RWPE2 (cell line): ENCODE measurements at places on chromosomes 7 and 10.

DNA sequence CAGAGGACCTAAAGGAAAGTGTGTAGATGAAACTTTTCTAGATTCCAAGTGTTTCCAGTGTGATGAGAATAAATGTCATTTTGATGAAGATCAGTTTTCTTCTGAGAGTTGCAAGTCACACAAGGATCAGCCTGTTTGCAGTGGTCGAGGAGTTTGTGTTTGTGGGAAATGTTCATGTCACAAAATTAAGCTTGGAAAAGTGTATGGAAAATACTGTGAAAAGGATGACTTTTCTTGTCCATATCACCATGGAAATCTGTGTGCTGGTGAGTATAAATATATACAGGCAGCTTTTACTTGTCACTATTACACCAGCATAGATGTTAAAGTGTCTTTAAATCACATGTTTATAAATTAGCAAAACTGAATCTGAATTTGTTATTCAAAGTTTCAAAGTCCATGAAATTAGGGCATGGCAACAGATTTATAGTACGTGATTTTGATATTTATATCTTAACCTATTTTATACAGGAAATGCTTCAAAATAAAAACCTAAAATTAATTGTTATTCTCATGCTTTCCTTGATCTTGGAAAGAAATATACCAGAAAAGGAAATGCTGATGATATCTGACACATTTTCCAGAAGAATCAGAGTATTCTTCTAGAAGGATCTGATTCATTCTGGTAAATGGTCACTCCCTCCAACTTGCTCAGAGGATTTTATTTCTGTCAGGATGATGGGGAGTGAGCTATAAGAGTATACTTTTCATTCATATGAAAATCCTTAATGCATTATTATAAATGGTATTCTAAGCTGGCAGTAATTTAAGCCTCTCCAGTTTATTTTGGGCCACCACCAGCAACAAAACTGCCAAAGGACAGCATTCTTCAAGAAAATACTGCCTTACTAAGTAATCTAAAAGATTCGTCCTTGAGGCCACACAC, 71.4 kb downstream of the ITGB8 start:
- DNase-seq = no peak
- H3K36me3 ChIP-seq = peaks cover 22% of the 10 kb centered on the region
- no peak overlapping the region for H3K4me3 ChIP-seq

- H3K27me3 ChIP-seq = no peaks in the 10 kb centered on the region
- no peak overlapping the region for H3K27ac ChIP-seq
- H3K36me3 ChIP-seq = no peaks in the 10 kb centered on the region
- no peak for DNase-seq
- H3K4me3 ChIP-seq = no peak overlapping the region
- H3K4me1 ChIP-seq = no peaks in the 10 kb centered on the region
Measured at GRCh38 chr10:75480374-75480773, 49.0 kb downstream of the LRMDA start.

- no peaks in the 10 kb centered on the region for H3K4me1 ChIP-seq
- no peaks in the 10 kb centered on the region for H3K27me3 ChIP-seq
- DNase-seq = no peak
- H3K27ac ChIP-seq = no peak overlapping the region
- no peaks in the 10 kb centered on the region for H3K36me3 ChIP-seq
Measured at GRCh38 chr10:31061941-31062340, 30.3 kb upstream of the ZNF438 start.

DNA sequence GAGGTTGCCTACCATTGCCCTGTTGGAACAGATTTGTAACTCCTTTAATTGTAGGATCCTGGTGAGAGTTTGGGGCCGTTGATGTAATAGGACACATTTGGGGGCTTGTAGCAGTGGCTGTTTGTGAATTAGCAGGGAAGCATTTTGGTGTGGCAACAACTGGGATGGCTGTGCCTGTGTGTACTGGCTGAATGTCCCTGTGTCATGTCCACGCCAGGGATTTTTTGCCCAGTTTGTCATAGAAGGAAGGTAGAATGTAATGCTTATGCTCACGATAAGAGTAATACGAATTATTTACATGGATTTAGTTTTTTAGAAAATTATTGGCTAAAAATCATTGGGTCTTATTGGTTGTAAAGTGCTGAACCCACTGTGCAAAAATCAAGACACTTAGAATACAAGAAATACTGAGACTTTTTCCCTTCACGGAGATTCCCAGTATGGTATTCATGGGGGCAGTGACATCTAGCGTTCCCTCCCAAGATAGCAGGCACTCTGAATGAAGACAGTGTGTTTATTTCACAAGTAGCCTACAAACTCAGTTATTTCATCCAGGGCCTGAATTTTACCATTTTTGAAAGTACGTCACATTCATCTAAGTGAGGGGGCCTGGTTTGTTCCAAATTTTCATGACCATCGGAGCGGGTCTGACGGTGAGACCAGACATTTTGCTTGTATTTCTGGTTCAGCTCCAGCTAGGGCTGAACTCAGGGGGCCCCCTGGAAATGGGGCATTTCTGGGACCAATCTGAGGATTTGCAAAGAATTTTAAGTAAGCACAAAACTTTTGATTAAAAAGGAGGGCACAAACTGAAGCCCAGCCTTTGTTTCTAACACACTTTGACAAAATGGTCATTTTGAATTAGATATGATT, 74.7 kb downstream of the CACNB2 start:
- no peaks in the 10 kb centered on the region for H3K27me3 ChIP-seq
- H3K4me1 ChIP-seq = peaks cover 7% of the 10 kb centered on the region
- no peak overlapping the region for H3K4me3 ChIP-seq
- DNase-seq = no peak

DNA sequence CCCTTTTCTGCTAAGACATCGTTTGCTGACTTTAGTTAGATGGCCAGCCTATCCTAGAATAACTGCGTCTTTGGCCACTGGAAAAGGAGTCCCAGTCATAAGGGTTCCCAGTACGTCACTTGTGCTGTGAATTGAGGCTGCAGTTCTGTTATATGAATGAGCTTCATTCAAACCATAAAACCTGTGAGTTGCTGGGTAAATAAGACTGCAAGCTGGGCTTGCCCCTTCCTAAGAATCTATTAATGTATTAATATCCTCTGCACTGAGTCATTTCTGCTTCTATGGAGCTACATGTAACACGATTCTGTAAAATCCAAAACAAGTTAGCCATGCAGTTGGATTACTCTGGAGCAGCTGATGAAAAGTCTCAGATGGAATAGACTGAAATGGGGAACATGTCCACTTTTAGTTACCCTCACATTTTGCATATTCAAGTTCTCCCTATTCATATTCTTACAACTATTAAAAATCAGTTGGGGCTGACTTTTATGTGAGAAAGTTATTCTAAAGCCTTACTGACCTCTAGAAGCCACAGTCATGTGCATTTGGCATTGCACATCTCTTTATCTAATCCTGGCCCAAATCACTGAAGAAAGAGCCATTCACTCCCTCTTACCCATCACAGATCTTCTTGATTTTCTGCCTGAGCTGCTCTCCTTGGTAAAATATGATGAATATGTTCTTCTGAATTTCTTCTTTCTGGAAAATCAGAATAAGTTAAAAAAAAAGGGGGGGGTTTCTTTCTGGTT, 41.8 kb upstream of the TMEM213 start:
- no peak overlapping the region for H3K4me3 ChIP-seq
- H3K36me3 ChIP-seq = no peaks in the 10 kb centered on the region
- H3K27me3 ChIP-seq = no peaks in the 10 kb centered on the region
- no peak for DNase-seq
- no peaks in the 10 kb centered on the region for H3K4me1 ChIP-seq

DNA sequence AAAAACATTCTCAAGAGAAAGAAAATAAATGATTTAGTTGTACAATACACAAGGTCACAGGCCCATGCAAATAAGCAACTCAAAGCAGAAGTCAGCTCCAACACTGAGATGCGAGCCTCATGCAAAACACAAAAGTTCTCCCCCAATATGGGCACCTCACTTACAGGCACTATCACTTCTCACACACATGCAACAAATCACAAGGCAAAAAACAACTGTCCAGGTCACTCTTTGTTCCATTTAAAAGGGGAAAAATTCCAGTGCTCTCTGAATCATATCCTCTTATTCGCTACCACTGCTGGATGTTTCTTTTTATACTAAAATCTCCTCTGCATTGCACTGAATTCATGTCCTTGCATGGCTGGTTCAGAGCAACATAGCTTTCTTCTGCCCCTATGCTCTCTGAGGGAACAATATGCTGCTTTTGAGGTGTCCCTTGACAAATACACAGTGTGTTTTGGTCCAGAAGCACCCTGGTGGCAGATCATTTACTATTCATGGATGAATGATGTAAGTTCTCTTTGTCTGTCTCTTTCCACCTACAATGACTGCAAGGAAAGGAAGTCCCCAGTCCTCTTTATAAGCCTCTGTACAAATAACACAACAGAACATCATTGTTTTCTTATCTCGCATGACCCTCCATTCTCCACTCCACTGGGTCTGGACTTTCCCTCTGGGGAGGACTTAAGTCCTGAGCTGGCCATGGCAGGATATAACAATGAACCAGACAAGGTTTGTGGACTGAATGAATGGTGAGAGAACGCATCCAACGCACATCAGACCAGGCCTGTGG, 85.4 kb upstream of the GSDME start:
- H3K27ac ChIP-seq = no peak overlapping the region
- H3K4me1 ChIP-seq = peaks cover 5% of the 10 kb centered on the region
- no peaks in the 10 kb centered on the region for H3K27me3 ChIP-seq

GRCh38 chr10:102322914-102323313, 72.6 kb upstream of the NFKB2 start:
- H3K27ac ChIP-seq = no peak overlapping the region
- H3K4me1 ChIP-seq = no peaks in the 10 kb centered on the region
- H3K4me3 ChIP-seq = no peak overlapping the region
- no peaks in the 10 kb centered on the region for H3K27me3 ChIP-seq
- DNase-seq = no peak
- no peaks in the 10 kb centered on the region for H3K36me3 ChIP-seq

GRCh38 chr10:100907175-100907574, 5.6 kb upstream of the SLF2 start:
- no peaks in the 10 kb centered on the region for H3K27me3 ChIP-seq
- peaks cover 4% of the 10 kb centered on the region for H3K4me1 ChIP-seq
- no peak overlapping the region for H3K4me3 ChIP-seq
- no peak for DNase-seq
- H3K36me3 ChIP-seq = no peaks in the 10 kb centered on the region

- DNase-seq = no peak
- H3K27ac ChIP-seq = no peak overlapping the region
- H3K36me3 ChIP-seq = no peaks in the 10 kb centered on the region
- H3K27me3 ChIP-seq = no peaks in the 10 kb centered on the region
Measured at GRCh38 chr7:2978408-2978807, 65.3 kb downstream of the CARD11 start.

- no peaks in the 10 kb centered on the region for H3K36me3 ChIP-seq
- no peak overlapping the region for H3K4me3 ChIP-seq
- no peak overlapping the region for H3K27ac ChIP-seq
- no peaks in the 10 kb centered on the region for H3K27me3 ChIP-seq
- no peak for DNase-seq
- H3K4me1 ChIP-seq = peaks cover 3% of the 10 kb centered on the region
Measured at GRCh38 chr10:23403719-23404118, 35.2 kb upstream of the OTUD1 start.

DNA sequence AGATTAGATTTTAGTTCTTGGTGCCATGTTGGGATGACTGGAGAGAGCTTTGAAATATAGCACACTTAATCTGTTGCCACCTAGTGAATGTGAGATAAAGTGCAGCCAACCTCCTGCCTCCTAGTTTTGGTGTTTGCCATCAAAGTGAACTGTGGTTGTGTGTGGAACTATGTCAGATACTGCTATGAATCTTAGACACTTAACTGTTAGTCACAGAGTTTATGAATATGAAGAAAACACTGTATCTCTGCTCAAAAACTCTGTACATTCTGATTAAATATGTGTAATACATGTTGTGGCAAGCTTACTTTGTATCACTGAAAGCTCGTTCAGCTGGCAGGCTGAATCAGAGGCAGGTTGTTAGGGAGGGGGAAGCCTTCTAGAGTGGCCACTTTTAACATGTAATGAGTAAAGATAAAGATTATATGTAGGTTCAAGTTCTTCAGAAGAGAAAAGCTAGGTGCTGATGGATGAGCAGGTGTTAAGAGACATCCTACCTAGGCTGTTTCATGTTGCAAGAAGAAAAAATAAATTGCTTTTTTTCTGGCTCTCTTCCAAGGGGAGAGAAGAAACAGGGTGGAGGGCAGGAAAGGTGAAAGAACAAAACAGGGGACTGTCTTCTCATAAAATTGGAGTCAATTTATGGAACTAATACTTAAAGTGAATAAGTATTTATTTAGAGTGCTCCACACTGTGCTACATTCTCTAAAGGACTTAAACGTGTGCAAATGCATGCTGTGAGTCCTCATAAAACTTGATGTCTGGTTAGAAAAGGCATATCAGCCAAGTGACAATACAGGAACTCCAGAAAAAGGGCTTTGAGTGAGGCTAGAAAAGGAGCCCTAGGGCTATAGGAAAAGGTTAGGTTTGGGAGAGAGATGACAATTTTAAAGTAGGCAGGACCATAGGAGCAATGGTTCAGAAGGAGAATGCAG, 14.1 kb upstream of the LAMB1 start:
- H3K27ac ChIP-seq = peak overlapping the region; percentile 77
- no peak for DNase-seq
- peaks cover 46% of the 10 kb centered on the region for H3K4me1 ChIP-seq
- no peaks in the 10 kb centered on the region for H3K36me3 ChIP-seq

DNA sequence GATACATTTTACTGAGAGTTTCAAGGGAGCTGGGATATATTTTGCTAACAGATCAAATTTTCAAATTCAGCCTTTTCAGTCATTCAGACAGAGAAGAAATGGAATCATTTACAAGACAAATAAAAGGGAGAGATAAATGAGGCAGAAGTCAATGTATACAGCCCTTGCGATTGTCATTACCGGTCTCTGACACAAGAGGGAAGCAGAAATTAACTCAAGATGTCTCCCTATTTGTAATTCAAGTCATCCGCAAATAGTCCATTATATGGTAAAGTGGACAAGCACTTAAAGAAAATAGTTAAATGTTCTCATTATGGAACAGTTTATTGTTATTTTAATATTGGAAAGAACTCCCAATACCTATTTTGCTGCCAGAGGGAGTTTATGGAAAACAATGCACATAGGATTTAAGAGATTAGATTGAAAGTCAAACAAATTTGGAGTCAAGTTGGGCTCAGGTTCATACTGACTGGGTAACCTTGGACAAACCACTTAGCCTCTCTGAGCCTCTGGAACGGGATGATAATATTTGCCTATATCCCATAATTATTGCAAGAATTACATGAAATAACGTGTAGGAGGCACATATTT, 89.3 kb upstream of the PRKCQ start:
- no peaks in the 10 kb centered on the region for H3K4me1 ChIP-seq
- H3K27me3 ChIP-seq = peaks cover 7% of the 10 kb centered on the region
- H3K27ac ChIP-seq = no peak overlapping the region
- DNase-seq = no peak

GRCh38 chr10:60626037-60626436, 152.2 kb upstream of the CDK1 start:
- H3K4me3 ChIP-seq = no peak overlapping the region
- H3K4me1 ChIP-seq = no peaks in the 10 kb centered on the region
- no peaks in the 10 kb centered on the region for H3K36me3 ChIP-seq
- H3K27ac ChIP-seq = no peak overlapping the region
